ENCODE measurements at places on chromosomes 1 and 21.
A peak's percentile ranks its signal among the peaks of the same experiment; 100 is the strongest.

DNA sequence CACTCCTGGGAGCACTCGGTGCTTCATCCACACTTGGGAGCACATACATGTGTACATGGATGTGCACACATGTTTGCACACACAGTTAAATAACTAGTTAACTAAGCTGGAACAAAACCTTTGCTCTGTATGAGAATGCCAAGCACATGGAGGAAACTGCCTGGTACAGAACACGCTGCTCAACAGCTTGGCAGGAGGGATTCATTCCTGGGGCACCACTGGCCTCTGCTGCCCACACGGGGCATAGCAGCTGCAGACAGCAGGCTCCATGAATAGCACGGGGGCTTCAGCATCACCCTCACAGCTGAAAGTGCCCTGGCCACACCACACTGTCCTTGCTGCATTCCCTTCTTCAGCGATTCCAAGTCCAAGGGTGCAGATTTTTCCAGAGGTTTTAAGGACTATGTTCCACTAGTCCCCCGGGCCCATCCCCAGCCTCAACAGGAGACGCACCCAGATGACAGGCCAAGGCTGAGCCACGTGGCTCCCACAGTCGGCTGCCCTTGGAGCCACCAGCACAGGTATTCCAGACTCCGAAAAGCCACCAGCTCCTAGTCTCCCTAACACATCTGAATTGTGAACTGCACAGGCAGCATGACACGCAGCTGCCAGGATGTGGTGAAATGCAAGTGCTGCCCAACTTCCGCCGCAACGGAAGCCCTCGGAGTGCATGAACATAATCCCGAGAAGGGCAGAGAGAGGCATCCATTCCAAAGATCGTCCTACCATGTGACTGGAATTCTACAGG, 16.9 kb downstream of the NPHP4 start:
- DNase-seq: peak; percentile 84

DNA sequence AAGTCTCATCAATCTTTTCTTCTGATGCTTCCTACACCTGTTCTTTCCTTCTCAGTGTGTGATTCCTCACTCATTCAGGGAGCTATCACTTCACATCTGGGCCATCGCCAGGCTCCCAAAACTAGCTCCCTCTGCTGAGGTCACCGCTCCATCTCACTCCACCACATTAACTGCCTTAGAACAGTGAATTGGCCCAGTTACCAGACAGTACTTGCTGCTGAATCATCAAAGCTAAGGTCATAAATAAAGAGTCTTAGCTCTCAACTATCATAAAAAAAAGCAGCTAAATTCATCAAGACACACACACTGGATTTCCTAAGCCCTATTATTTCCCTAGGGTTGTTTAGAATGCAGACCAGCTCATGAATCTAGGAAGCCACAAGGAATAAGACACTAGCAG, 18.8 kb upstream of the SRM start:
- DNase-seq: no peak

DNA sequence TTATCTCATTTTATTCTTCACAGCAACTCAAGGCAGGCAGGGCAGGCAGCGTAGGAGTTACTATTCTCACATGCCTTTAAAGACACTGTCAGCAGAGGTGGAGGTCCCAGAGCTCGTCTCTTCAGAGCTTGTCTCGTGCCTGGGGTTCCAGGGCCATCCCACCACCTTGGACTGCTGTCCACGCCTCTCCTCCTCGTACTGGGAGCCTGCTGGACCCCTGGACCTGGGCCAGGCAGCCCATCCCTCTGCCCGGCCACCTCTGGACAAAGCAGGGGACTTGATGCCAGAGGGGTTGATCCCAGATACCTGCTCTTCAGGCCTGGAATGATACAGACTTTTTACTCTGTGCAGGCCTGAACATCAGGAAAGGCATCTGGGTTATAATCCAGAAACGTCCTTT, 546.8 kb downstream of the KIF26B start:
- DNase-seq: no peak

DNA sequence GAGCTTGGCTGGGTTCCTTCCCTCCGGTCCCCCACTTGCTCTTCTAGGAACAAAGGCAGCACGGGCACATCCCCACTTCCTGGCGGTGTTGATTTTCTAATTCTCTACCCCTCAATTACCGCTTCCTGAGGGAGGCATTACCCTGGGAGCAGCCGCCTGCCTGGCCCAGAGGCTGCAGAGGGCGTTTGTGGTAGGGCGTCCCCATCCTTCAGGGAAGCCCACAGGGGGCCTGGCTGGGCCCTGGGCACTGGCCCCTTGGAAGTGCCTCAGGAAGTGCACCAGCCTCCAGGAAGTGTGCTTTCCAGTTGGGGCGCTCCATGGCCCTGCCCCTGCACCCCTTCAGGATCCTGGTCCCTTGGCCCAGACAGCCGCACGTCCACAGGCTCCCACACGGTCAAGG, 42.1 kb upstream of the CASZ1 start:
- DNase-seq: no peak

DNA sequence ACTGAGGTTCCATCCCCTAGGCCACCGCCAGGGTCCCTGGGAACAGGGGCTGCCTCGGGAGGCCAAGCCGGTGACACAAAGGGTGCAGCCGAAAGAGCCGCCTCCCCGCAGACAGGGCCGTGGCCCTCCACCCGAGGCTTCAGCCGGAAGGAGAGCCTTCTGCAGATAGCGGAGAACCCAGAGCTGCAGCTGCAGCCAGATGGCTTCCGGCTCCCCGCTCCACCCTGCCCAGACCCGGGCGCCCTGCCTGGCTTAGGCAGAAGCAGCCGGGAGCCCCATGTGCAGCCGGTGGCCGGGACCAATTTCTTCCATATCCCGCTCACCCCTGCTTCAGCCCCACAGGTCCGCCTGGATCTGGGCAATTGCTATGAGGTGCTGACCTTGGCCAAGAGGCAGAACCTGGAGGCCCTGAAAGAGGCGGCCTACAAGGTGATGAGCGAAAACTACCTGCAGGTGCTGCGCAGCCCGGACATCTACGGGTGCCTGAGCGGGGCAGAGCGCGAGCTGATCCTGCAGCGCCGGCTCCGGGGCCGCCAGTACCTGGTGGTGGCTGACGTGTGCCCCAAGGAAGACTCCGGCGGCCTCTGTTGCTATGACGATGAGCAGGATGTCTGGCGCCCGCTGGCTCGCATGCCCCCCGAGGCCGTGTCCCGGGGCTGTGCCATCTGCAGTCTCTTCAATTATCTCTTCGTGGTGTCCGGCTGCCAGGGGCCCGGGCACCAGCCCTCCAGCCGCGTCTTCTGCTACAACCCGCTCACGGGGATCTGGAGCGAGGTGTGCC, 1.4 kb downstream of the KLHDC7A start:
- DNase-seq: no peak

DNA sequence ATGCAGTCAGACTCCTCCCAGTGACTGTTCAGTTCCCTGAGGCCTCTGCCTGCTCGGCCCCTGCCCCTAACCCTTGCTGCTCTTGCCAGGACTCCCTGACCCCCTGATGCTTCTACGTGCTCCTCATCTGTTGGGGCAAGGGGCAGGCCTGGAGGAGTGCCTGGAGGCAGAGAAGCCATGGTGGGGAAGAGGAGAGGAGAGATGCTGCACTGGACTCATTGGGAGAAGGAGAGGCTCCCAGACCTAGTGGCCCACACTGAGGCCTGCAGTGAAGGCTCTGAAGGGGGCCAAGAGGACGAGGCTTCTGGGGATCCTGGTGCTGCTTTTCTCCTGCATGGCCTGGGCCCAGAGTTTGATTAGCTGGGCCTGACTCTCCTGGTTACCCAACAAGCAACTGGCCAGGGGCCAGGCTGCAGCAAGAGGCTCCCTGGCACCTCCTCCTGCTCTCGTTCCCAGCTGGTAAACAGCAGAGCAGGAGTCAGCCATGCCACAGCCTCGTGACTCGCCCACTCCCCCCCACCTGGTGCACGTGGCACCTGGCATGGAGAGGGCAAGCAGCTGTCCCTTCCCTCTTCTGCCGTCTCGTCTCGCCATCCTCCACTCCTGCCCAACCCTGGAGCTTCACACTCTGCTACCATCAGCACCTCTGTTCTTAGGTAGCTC, 847 bp upstream of the RORC start:
- DNase-seq: no peak

DNA sequence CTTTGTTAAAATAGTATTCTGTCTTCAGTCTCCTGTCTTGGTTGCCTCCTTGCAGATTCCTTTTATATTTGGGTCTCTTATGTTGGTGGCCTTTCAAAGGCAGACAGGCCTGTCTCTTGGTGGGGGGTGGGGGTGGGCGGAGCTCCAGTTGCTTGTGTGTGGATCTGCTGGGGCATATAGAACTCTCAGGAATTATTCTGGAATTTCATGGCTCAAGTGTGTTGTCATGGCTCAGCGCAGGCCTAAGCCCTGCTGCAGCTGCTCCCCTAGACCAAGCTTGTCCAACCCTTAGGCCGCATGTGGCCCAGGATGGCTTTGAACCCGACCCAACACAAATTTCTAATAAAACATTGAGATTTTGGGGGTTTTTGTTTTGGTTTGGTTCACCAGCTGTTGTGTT, 8.0 kb downstream of the C1orf35 start:
- DNase-seq: no peak

Data from Karpas-422 (cell line).